CD4-positive, alpha-beta T cell treated with Interleukin-6 for 4 hours (primary cell): ENCODE measurements at places on chromosomes 12 and 14.

DNA sequence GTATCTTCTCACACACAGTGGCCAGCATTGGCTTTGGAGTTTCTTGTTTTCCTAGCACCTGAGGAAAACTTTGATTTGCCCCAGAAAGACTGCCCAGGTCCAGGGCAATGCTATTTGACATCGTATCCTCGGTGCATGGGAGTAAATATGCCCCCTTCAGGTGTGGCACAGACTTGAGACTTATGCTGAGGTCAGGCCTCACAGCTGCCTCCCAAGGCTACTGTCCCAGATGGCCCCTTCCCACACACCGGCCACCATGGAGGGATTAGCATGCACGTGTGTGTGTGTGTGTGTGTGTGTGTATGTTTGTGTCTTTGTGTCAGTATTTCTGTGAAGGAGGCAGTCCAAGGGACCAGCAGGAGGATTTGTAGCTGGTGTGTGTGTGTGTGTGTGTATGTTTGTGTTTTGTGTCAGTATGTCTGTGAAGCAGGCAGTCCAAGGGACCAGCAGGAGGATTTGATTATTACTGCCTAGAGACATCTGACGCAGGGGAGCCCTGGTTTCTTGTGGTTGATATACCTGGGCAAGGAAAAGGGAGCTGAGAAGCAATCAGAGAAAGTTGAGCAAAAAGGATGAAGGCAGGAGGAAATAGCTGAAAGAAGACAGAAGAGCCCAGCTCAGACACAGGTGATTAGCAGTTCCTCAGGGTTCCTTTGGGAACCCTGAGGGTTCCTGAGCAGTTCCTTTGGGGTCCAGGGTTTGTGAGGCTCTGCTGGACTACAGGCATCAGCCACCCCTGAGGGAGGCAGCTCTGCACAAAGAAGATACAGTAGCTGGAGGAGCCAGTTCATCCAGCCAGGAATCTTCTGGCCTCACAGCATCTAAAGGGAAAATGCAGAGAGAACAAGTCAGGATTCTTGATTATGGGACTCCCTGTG, 42.2 kb downstream of the COX16 start:
- DNase-seq = no peak

- DNase-seq = no peak
Observed at GRCh38 chr14:23828616-23829015, 125.0 kb upstream of the DHRS4 start.

DNA sequence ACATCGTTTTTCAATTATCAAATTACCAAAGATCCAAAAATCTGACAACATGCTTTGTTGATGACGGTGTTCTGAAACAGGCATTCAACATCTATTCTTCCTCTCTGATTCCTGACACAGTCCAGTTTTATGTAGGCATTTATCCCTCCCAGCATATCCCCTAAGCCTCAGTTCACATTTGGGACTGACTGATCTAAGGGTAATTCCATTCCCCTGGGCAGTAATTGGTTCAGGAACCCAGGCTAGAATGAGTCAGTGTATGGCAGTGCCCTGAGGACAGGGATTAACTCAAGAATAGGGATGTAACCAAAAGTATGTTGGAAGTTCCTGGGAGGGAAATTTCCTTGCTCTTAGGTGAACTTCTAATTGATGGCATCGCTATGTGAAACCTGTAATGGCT, 10.3 kb upstream of the PCNX1 start:
- no peak for DNase-seq

- DNase-seq = no peak
Observed at GRCh38 chr14:102949801-102950451, 27.5 kb downstream of the AMN start.

DNA sequence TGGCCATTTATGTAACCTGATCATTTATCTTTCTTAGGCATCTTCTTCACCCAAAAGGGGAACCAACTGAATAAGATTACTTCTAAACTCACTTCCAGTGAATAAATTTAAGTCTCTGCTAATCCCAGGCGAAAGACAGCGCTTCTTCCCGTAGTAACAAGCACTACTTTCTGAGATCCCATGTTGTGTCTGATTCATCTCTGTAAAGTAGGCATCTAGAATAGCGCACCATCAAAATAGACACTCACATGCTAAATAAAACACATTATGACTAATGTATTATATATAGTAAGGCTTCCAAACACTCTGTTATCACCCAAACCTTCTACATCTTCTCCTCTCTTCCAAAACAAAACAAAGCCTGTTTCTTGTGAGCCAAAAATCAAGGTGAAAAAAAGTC, 15.1 kb downstream of the GTF2A1 start:
- DNase-seq = no peak

DNA sequence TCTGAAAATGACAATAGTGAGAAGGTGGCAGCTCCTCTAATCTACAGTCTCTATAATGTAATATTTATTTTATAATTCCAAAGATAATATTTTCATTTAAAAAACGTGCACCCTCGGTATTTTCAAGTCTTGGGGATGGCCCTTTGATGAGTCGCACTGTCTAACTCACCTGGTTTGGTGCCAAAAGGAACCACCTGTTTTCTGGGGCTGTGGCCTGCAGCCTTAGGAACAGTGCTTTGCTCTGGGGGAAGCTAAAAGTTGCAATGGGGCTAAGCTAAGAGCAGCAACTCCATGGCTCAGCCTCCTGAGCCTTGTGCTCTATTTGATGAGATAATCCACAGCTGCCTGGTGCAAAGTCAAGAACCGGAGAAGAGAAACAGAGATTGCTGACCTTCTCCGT, 6.4 kb upstream of the ENDOU start:
- DNase-seq = no peak
